ENCODE measurements at places on chromosomes 6 and 20.

GRCh38 chr6:38638941-38639497 is 710 bp downstream of the BTBD9 start:
- peak; percentile 68 for DNase-seq

GRCh38 chr6:2432292-2432691 is 186.9 kb upstream of the GMDS start:
- no peak for DNase-seq

- no peak for DNase-seq
Observed at GRCh38 chr6:144418959-144419545, 133.9 kb downstream of the UTRN start.

DNA sequence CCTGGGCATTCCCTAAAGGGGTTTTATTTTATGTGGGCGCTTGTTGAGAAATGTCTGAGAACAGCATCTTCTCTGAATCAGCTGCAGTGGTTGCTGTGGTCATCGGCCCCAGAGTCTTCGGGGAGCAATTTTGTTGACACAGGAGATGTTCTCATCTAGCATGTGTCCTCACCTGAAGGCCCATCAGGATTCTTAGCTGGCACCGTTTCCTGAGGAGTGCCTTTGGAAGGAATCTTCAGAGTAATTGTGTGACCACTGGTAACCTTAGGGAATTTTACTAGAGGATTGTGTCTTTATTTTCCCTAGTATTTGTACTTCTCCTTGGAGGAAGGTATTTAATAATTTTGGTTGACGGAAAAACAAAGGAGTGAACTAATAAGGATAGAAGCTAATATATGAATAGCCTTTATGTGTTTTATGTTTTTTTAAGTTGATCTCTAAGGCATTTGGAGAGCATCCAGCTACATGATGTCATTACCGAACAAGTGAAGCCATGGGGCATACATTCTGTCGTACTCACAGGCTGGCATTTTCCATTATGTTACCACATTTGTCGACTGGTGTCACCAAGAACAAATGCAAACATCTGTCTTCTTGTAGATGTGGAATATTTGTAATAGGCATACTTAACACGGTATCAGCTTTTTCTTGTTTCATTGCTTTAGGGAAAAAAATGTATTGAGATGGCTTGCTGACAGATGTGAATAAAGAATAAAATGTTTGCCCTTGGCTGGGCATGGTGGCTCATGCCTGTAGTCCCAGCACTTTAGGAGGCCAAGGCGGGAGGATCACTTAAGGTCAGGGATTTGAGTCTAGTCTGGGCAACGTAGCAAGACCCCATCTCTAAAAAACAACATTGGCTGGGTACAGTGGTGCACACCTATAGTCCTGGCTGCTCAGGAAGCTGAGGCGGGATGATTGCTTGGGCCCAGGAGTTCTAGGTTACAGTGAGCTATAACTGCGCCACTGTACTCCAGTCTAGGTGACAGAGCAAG is 41.9 kb downstream of the TULP4 start:
- no peak for DNase-seq

DNA sequence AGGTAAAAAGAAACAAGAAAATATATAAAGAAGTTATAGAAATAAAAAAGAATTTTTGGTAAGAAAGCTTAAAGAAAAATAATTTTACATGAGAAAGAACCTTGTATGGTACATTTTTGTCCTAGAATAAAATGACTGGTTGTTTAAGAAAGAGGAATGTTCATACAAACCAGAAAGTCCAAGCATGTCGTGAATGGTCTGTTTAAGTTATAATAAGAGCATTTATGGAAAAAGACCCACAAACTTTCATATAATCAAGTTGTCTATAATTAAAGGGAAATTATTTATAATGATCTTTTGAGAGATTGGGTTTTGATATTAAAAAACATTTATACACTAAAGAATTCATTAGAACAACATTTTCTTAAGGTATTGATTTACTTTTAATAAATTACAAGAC is 27.8 kb upstream of the FAM110A start:
- DNase-seq, result no peak

DNA sequence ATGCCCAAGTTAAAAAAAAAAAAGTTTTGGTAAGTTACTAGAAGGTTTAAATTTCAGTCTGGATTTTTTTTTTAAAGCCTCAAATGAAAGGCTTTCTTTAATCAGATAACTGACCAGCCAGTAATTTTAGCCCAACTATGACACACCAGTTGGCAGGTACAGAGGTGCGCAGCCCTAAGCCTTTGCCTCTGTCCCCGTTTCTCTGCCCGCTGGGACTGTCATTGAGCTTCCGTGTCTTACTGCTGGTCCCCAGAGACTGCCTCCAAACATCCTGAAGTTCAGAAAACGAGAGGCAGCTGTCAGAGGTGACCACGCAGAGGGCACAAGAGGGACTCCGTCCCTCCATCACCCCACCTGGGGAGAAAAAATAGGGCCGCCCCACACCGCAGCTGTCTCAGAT is 118.2 kb downstream of the RPS12 start:
- DNase-seq, result no peak

- DNase-seq, result no peak
Observed at GRCh38 chr20:59069026-59069425, 26.4 kb upstream of the PRELID3B start.

- no peak for DNase-seq
Observed at GRCh38 chr6:133542056-133542821, 301.1 kb downstream of the EYA4 start.

- DNase-seq, result no peak
Observed at GRCh38 chr6:122660296-122660695, 50.1 kb downstream of the PKIB start.

DNA sequence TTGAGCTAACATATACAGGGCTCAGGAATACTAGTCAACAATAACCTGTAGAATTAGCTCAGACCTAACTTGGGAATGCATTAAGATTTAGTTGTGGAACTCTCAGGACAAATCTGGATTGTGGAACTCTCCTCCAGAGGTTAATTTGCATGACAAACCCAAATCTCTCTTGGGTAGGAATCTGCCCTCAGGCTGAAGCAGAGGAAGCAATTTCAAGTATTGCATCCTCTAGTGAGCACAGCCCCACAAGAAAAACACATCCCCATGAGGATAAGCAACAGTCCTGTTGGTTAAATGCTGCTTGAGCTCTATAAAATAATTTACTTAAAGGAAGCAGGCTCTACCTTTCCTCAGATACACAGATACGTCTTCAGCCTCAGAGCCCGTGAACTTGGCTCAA is 170.9 kb upstream of the STXBP5 start:
- no peak for DNase-seq

GRCh38 chr6:104954190-104954797 is 2.6 kb upstream of the LIN28B start:
- DNase-seq, result no peak

DNA sequence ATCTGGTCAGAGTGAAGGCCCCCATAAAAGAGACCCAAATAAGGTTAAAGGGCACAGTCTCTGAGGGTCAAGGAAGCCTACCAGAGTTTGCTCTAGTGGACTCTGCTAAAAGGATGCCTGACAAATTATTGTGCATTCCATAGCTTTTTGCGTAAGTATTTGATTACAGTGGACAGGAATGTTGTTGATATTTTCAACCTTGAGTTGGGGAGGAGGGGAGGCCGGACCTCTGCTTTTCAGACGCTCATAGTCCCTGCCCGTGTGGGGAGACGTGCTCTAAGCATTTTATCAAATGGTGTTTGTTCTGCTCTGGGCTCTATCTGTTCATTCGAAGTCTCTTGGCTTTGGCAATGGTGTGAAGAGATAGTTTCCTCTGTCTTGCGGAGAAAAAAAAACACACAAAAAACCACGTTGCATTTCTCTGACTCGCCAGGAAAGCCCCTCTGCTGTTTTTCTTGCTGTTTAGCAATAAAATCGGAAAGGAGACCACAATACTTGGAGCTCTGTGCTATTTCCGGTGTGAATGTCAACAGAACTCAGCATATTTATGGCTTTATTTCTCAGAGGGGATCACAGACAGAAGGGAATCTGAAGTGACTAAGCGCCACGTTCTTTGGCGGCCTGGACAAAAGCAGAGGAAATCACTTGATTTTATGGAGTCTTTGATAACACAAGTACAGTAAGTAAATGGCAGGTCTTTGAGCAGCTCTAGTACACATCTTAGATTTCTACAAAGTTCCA is 159.8 kb downstream of the ZFP64 start:
- no peak for DNase-seq

- DNase-seq, result no peak
Observed at GRCh38 chr20:44701118-44701857, 13.9 kb upstream of the CCN5 start.

DNA sequence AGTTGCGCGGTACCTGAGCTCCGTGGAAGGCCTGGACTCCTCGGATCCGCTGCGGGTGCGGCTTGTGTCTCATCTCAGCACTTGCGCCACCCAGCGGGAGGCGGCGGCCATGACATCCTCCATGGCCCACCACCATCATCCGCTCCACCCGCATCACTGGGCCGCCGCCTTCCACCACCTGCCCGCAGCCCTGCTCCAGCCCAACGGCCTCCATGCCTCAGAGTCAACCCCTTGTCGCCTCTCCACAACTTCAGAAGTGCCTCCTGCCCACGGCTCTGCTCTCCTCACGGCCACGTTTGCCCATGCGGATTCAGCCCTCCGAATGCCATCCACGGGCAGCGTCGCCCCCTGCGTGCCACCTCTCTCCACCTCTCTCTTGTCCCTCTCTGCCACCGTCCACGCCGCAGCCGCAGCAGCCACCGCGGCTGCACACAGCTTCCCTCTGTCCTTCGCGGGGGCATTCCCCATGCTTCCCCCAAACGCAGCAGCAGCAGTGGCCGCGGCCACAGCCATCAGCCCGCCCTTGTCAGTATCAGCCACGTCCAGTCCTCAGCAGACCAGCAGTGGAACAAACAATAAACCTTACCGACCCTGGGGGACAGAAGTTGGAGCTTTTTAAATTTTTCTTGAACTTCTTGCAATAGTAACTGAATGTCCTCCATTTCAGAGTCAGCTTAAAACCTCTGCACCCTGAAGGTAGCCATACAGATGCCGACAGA is 9.9 kb downstream of the HEY2 start:
- no peak for DNase-seq

DNA sequence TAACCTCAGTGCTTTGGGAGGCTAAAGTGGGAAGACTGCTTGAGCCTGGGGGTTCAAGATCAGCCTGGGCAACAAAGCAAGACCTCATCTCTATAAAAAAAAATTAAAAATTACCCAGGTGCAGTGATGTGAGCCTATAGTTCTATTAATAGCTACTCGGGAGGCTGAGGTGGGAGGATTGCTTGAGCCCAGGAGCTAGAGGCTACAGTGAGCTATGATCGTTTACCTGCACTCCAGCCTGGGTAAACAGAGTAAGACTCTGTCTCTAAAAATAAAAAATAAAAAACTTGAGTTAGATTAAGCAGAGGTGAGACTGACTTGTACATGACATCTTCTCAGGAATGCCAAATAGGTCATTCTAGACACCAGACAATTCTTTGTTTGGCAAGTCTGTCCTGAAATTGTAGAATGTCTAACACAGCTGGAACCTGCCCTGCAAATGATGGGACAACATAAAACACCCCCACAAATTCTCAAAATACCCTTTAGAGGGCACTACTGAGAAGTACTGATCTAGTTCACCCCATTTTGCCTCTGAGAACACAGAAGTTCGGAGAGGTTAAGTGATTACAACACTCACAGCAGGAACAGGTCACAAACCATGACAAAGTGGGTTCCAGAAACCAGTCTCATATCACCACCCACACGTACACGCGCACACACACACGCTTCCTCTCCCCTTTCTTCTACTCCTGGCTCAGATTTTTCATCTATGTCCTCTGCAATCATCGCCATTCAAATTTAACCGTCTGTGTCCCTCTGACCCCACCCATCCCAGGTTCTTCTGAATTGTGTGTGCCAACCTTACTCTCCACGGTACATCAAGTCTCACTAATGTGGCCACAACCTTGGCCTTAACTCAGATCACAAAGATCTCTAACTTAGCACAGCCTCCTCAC is 38.3 kb downstream of the ARHGAP18 start:
- peak; percentile 64 for DNase-seq

GRCh38 chr20:56989516-56989915 is 276.9 kb downstream of the BMP7 start:
- no peak for DNase-seq

GRCh38 chr20:16293590-16293989 is 279.7 kb downstream of the KIF16B start:
- no peak for DNase-seq

DNA sequence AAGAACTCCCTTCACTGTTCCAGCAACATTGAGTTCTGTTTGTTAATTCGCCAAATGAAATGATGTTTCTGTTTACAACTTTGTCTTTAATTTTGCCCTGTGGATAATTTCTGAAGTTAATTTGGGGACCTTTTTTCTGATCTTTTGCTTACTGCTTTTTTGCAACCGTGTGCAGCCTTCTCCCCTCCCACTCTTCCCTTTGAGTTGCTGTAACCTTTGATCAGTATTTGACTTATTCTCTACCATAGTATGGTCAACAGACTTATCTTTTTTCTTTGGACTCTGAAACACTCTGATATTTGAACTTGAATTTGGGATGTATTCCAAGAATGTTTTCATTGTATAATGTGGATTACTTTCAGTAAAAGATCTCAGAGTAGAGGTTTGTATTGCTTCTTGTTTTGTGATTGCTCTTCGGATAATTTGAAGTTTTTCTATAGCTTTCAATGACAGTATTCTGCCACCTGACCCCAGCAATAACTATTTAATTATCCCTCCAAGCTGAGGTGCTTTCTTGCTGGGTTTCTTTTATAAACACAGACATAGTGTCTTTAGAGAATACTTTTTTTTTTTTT is 46.2 kb downstream of the LRRN4 start:
- no peak for DNase-seq

- DNase-seq, result no peak
Observed at GRCh38 chr6:2019051-2019450, 226.4 kb downstream of the GMDS start.

DNA sequence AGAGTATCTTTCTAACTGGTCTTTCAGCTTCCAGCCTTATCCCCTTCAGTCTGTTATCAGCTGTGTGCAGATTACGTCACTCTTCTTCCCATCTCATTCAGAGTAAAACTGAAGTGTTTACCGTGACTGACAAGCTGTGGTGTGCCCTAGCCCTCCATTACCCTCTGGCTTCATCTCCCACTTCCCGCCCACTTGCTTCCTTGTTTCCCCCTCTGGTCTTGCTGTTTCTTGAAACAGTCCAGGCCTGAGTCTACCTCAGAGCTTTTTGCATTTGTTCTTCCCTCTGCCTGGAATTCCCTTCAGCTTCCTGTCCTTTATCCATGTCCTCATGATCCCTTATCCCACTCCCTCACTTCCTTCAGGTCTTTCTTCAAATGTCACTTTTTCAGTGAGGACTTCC is 66.9 kb downstream of the CARMIL1 start:
- no peak for DNase-seq

DNA sequence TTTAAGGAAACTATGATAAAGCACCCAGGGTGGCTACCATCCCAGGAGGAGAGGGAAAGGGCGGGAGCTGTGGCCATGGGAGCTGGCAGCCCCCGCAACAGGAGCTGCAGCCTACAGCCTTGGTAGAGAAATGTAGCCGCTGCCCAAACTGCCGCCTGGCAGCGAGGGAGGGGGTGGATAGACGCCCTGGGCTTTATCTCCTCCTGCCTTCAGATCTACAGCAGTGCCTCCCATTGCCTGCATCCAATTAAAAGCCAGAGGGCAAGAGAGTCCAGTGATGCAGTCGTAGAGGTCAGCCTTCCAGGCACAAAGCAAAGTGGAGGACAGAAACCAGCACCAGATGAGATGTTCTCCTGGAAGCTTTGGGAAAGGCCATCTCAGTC is 35.0 kb upstream of the ZFAND3 start:
- no peak for DNase-seq

- DNase-seq, result no peak
Observed at GRCh38 chr20:10848810-10849370, 175.1 kb upstream of the JAG1 start.

All from activated CD4-positive, alpha-beta T cell treated with anti-CD3 and anti-CD28 coated beads, Interleukin-2, amount 50 U/mL, for 4 hours (primary cell).